Stimulated activated CD8-positive, alpha-beta memory T cell treated with anti-CD3 and anti-CD28 coated beads, Interleukin-4, amount 100 ng/mL, for 4 hours (primary cell): ENCODE measurements at places on chromosomes 11 and 22.

DNA sequence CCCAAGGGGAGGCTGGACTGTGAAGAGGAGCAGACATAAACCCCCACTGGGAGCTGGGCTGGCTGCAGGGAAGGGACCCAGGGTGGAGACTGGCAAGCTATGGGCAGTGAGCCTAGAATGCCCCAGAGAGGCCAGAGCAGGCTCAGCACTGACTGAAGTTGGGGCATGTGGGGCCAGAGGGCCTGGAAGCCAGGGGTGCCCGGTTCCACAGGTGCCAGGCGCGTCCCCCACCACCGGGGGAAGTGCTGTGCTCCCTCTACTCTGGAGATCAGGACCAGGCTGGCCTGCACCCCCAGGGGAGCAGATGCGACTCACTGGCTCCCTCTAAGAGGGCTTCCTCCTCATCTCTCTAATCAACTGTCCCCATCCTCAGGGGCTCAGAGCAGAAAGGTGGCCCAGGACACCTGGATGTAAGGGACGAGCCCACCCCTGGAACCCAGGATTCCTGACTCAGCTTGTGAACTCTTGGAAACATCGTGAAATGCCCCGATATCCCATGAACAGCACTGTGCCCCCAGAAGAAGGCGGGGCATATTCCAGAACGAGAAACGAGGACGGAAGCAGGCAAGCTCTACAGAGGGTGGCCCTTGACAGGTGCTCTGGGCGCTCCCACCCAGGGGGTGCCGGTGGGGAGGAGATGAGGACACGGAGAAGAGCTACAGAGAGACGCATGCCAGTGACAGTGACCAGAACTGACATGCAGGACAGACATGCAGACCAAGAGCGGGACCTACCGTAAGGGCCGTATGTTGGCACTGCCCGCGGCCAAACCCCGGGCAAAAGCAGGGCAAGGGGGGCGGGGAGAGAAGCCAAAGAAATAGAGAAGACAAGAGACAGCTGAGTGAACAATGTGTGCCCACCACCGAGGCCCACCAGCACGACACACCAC, 20.4 kb downstream of the MAFF start:
- no peak for DNase-seq

DNA sequence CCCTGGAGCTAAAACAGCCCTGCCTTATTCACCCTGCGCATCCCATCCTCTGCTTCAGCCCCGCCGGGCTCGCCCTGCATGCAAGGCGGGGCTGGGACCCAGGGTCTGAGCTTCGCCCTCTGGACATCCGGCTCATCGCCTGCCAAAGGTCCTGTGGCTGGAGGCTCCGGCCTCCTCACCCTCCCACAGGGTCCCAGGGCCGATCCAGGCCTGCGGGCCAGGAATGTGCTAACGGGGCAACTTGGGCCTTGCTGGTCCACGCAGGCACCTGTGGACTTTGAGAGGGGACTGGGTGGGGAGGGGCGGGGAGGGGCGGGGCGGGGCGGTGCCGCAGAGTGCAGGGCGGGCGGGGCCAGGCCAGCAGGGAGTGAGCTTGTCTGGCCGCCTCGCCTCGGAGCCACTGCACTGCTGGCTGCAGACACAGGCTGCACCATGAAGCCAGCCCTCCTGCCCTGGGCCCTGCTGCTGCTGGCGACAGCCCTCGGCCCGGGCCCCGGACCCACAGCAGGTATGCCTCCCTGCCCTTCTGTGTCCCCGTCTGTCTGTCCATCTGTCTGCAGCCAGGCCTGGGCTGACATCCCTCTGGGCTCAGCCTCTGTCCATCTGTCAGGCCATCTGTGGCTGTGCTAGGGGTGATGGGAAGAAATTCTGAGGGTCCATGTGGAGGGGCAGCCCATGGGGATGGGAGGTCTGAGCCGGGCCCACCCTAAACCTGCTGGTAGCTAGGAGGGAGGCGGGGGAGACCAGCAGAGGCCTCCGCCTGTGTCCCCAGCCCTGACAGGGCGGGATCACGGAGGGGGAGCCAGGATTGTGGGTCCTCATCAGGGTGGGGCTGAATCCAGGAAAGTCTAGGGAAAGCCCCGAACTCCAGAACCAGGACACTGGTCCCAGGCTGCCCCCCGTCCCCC, at the start of gene SUSD2:
TSS of gene SUSD2 (plus strand) at position 400 of the 908 bp plus-strand sequence. CDS start at position 433, 33 bp downstream.
- DNase-seq = no peak

DNA sequence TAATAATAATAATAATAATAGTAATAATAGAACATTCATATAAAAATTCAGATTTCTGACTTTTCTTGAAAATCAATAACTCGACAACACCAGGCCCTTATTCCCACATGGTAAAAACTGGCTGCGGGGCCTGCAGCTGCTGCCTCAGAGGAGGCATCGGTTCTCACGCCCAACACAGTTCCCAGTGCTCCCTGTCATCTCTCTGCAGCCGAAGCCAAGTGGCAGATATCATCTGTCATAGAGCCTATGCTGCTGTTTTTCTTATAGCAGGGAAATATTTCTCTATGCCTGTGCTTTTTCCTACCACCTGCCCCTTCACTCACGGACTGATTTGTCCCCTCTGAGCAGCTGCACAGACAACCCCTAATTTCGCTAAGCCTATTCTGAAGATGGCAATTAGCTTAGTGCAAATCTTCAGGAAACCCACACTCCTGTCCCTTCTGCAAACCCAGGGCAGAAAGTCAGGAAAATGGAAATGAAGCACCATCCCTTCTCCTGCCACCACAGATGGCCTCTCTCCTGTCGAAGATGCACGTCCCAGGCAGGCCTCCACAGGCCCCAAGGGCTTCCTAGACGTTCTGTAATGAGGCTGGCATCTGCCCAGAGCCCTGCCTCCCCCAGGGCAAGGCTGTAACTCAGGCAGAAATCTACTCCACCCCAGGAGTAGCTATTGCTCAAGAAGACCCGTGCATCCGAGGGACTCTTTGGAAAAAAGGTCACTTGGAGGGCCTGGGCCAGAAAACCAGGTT, 66.7 kb downstream of the SYN3 start:
- DNase-seq = no peak

DNA sequence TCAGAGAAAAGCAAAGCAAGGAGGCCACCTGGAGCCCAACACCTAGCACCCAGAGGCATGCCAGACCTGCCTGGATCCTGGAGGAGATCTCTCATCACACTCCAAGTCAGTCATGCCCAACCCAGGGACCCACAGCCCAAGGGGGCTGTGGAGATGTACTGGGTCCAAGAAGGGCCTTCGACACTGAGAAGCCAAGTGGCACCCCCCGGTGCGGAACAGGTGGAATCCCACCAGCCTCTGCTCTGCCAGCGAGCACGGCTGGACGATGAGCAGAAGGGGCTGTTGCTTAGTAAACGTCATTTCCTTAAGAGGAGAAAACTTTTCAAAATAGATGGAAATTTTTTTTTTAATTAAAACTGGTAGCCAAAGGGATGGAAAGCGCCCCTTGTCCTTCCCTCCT, 171.9 kb upstream of the GRK3 start:
- DNase-seq = no peak

DNA sequence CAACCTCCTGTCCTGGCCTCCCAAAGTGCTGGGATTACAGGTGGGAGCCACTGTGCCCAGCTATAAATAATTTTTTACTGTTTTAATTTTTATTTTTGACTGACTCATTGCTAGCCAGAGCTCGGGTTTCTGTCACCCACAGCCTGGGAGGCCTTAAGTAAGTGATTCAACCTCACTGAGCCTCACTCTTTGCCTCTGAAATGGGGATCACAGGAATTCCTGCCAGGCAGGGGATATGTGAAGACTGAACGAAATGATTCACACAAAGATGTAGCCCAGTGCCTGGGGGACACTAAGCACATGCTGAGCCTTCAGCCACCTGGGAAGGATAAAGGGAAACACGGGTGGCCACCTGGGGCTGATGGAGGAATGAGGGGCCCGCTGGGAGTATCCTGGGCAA, 3.8 kb upstream of the LRRC74B start:
- DNase-seq = no peak

GRCh38 chr22:36619797-36620399, 83.7 kb downstream of the CACNG2 start:
- no peak for DNase-seq

- no peak for DNase-seq
Measured at GRCh38 chr11:99015634-99016454, 4.9 kb upstream of the CNTN5 start.

DNA sequence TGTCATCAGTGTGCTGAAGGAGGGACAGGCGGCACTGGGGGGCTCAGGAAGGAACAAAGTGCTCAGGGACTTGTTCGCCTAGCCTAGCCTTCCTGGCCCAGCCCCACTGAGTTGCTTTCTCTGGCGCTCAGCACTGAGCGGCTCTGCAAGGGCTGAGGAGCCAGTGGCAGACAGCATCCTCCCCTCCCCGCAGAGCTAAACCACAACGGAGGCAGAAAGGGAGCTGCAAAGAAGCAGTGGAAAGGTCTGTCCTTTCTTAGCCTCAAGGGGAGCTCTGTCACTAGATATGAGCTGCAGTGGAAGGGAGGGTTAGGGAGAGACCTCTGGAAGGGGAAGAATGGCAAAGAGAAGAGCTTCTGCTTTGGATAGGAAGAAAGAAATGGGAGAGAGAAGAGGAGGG, 89.7 kb upstream of the PHOX2A start:
- DNase-seq = no peak

GRCh38 chr11:34824425-34824824, 91.8 kb downstream of the APIP start:
- DNase-seq = no peak

- DNase-seq = no peak
Measured at GRCh38 chr11:84056653-84057376, 770.6 kb upstream of the CCDC90B start.

DNA sequence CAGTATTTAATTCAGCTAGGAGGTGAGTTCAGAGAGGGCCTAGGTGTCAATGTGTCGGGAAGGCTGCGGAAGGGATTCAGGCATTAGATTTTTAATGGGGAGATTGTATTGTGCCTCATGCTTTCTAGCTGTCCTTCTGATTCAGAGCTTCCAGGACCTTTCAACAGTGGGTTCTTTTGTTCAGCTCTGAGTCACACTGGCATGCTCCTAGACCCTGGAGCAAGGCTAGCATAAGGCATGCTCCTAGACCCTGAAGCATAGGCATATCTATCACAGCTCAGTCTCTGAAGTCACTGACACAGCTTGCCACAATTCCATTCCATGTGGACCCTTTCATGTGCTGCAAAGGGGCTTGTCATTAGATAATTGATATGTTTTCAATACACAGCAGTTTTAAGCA, 396.9 kb downstream of the RAB38 start:
- DNase-seq = no peak

DNA sequence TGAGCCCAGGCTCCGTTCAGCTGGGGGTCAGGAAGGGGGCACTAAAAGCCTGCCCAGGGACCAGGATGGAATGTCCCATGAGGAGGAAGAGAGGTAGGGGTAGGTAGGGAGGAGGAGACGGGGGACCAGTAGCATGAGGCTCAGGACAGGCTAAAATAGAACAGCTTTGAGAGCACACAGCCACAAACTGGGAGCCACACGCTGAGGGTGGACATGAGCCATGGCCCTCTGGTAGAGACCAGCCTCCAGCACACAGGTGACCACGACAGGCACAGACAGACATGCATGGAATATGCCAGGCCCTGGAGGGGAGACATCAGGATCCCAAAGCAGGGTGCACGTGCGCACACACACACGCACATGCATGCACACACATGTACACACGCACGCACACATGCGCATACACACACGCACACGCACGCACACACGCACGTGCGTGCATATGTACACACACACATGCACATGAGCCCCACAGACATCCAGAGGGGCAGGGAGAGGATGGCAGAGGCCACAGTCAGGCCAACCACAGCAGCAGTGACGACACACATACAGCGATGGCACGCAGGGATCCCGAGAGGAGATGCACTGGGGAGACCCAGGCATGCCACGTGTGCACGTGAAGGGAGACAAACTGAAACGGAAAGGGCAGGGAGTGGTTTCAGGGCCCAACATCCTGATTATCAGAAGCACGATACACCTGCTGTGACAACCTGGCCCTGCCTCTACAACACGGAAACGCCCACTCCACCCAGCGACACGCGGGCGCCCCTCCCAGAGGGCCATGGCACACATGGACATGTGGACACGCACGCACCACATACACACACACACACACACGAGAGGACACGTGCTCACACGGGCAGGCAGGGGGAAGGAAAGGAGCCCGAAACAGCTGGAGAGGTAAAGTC, 25.7 kb downstream of the LRRC10B start:
- no peak for DNase-seq

DNA sequence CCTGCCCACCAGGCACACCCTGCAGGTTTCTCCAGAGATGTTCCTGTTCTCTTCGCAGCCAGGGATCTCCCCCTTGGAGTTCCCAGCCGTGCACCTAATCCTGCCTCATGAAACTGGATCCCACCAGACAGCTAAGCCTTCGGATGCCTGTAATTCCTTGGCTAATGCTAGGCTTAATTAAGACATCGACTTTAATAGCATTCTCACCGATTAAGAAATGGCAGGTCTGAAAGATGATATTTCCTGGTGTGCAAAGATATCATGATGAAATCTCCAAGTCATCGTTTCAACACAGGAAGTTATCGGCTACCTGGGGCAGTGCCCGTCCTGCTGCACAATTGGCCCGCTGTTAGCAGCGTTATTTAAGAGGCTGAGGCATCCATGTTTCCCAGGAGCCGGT, 41.5 kb upstream of the CCND1 start:
- no peak for DNase-seq

DNA sequence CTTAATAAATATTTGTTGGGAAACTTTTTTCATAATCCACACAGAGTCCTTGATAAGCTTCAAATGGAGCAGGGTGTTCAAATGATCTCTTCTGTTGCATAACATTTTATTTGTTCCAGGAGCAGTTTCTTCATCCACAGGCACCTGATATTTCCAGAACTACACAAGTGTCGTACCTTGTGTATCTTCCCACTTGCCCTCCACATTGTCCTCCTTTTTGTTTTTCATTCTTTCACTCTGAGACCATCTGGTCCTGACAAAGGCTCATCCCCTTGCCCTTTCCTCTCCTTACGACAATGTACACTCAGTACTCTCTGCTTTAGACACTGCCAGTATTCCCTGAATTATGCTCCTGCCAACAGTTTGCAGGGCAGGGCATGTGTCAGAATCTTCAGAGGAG, 5.2 kb upstream of the AMOTL1 start:
- DNase-seq = no peak

DNA sequence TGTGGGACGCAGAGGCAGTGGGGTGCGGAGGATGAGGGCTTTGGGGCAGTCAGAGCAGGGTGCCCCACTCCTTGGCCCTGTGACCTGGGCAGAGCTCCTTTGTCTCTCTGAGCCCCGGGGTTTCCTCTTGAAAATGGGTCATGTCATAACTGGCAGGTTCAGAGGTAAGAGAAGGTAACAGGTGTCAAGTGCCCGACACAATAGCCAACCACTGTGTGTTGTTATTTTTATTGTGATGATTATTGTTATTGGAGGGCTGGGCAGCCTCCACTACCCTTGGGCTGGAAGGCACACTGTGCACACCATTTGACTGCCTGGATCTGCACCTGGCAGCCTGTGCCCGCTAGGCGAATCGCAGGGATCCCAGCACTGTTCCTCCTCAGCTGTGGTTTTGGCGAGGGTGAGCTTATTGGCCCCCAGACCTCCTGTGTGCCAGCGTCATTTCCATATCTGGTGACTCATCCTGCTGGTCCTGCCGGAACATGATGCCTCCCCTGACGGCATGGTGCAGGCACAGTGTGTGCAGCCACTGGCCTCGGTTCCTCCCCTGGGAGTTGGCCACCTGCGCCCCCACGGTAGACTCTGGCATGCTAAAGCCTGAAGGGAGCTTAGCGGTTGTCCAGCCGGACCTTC, 15.4 kb upstream of the SOX10 start:
- no peak for DNase-seq

- DNase-seq = no peak
Measured at GRCh38 chr11:130773244-130773820, 142.9 kb downstream of the SNX19 start.

GRCh38 chr11:120061036-120061760, 76.7 kb downstream of the TRIM29 start:
- no peak for DNase-seq

GRCh38 chr11:130448416-130449309, at the start of gene ADAMTS15:
Gene ADAMTS15 (plus strand): TSS chr11:130448645. CDS start chr11:130448974, 329 bp downstream.
- no peak for DNase-seq
